NCI-H2081 (cell line): ENCODE measurements at places on chromosomes 3 and 15.

DNA sequence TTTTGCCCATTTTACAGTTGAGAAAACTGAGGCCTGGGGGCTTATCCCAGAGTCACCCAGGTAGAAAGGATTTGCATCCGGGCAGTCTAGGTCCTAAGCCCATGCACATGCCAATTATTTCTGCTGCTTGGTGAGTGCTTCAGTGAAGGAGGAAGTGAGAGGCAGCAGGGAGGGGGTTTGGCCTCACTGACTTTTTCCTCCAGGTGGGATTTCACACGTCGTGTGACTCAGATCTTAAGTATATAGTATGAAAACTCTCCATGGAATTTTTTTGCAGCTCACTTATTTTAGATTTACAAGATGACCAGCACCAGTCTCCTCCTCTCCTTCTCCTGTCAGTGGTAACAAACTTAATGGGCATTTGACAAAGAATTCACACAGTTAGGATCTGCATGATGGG is 4.6 kb downstream of the ITGA11 start:
- DNase-seq, result no peak

DNA sequence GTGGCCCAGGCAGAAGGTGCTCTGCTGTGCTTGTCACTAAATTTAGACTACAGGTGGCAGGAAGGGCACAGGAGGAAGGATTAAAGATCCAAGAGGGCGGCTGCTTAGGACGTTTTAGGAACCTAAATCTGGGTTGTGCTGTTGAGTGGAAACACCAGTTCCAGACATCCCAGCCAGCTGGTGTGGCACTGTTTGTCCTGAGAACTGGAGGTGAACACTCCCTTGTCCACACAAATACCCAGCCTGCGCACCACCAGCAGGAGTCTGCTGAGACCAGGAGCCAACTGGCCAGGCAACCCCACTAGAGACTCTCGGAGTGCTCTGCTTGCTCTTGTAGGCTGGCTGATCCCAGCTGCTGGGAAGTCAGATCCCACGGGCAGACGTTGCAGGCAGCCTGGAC is 30.3 kb upstream of the UACA start:
- DNase-seq, result no peak

- DNase-seq, result no peak
Measured at GRCh38 chr15:98914626-98915025, 93.0 kb downstream of the PGPEP1L start.

- DNase-seq, result no peak
Measured at GRCh38 chr3:107188262-107188661, 189.0 kb upstream of the CCDC54 start.

GRCh38 chr15:66066005-66066404 is 187.5 kb downstream of the MEGF11 start:
- DNase-seq, result no peak

DNA sequence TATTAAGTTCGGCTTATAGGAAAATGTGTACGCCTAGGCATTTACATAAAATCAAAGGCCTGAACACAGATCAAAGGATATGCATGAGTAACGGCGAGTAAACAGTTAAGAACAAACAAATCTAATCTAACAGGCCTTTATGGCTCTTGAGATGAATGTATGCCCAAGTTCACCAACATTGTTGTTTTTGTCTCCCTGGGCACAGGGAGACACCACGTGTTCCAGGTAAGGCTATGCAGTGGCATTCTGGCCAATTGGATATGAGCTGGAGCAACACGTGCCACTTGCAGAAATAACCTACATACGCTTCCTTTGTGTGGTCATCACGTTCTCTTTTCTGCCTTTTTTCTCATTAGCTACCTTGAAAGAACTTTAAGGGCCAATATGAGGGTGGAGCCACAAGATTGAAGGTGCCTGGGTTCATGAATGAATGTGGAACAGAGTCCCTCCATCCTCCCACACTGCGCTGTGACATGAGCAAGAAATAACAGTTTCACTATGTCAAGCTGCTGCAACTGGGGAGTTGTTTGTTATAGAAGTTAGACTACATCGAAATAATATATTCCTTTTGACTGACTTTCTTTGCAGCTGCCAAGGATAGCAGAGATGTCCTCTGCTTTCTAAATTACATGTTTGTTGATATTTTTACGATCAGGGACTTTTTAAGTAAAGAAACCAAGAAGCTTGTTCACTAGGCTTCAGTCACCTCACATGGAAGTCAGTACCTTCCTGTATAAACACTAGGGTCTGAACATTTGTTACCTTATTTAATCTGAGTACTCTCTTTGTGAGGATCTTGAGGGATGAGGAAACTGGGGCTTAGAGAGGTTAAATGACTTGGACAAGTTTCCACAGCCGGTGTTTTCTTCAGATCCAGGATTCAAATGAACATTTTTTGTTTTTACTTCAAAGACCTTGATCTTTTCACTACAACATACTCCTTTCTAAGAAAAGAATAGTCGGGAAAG is 427.5 kb upstream of the TBL1XR1 start:
- peak; percentile 26 for DNase-seq
